ENCODE measurements at places on chromosomes 3 and 15. TPM values are rescaled to one million over a fixed set of nuclear protein-coding genes. Genes with fewer than 3 reads are reported as not detected.

Gene IL17RE
- 0.05 TPM for total RNA-seq

DNA sequence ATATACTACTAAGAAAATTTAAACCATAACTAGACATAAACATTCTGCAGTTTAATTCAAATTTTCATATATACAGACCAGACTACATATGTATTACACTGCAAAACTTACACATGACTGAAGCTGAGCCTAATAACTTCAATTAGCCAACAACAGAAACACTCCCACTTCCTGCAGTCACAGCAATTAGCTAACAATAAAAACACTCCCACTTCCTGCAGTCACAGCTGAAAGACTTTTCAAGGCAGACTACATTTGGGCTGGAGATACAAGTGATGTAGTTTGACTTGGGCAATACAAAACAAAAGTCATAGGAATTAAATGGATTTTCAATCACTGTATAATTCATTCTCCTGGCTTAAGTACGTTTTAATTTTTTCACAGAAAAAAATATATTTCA is 10.3 kb downstream of the TM2D3 start:
- no peak for DNase-seq

DNA sequence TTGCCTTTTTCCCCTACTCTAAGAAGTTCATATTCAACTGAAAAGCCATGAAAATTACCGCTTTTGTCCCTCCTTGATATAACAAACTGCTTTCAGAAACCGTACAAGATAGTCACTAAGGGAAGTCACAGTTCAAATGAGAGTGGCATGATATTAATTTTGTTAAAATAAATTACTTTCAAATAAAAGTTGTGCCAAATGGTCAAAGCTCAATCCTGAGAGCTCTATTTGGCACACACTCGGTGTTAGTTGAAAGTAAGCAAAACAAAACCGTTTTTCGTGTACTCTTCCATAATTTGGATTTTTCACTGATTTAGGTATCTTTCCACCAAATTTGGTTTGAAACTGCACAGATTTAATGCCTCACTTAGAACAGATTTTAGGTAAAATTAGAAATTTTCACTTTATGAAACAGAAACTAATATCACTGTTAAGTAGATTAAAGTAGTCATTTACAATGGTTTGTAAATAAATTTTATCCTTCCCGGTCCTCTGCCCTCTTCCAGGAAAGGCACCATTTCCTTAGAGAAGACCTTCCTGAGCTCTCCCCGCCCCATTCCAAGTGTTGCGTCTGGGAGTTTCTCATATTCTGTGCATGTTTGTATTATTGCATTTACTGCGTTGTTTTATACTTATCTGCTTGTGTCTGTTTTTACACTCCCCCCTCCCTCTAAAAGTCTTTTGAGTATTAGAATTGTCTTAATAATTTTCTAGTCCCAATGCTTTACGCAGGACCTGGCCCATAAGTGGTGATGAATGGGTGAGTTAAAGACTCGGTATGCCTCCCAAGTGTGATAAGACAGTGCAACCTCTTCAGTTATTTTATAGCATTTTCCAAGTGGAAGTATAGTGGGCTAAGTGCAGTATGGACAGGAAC is 853 bp downstream of the TCAIM start:
- DNase-seq = no peak

DNA sequence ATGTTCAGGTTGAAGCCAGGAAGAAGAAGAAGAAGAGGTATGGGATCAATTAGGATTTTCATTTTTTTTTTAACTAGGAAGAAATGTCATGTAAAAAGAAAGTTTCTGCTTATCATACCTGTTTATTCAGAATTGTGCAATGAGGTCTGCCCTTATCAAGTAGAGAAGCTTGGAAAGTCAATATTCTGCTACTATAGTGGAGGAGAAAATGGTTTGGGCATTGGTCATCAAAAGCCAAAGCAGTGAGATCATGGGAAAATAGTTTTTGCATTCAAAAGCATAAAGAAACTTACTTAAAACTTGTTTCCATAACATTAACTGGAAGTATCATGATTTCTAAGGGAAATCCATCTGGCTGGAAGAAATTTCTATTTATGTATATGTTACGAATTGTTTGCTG is 1239.2 kb downstream of the NSUN3 start:
- DNase-seq = peak; percentile 28

- DNase-seq = no peak
Measured at GRCh38 chr3:179373938-179374337, 26.4 kb downstream of the MFN1 start.

- DNase-seq = no peak
Measured at GRCh38 chr3:52253314-52254304, 8.1 kb downstream of the PPM1M start.

Gene CASR
- not detected for total RNA-seq

Gene GUCA1C
- total RNA-seq = 0.39 TPM

Gene ALDH1L1
- 1.2 TPM for total RNA-seq

- no peak for DNase-seq
Measured at GRCh38 chr3:72517921-72518424, 330.3 kb downstream of the SHQ1 start.

GRCh38 chr3:53748512-53749271 is 97.5 kb downstream of the CHDH start:
- no peak for DNase-seq

All from M059J (cell line).